ENCODE measurements at places on chromosomes 12 and 14.

- no peak for DNase-seq
Observed at GRCh38 chr12:51075390-51075789, 8.0 kb downstream of the CSRNP2 start.

- no peak for DNase-seq
Observed at GRCh38 chr12:132675757-132676432, 11.2 kb downstream of the POLE start.

DNA sequence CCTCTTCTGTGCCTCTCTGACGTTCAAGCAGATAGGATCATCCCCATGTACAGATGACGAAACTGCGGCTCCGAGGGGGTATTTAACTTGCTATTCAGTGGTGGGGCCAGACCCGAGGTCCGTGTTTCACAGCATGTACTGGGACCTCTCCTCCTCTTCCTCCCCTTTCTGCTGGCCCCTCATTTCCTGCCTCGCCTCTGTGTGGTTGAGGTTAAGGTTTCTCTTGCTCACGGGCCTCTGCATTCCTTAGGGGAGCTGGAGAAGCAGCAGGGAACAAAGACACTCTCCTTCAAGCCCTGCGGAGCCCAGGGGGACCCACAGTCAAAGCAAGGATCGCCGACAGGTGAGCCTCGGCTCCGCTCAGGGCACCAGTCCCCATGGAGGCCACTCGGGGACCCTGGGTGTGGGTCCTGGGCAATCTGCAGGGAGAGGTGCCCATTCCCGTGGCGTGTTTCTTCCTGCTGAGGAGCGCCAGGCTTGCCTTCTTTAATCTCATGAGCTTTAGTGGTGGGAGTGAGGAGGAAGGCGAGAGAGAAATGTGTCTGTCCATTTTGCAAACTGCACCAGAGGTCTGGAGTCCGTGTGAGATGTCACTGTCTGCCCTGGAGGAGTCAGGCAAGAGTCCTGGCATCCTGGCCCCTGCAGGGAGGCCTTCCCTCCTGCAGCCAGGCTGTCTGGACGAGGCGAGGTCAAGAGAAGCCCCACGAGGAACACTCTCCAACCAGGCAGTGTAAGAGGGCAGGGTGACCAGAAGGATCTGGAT, 45.0 kb downstream of the SLC6A12 start:
- DNase-seq: no peak

- no peak for DNase-seq
Observed at GRCh38 chr12:3335078-3335487, 155.9 kb upstream of the PRMT8 start.

- DNase-seq: no peak
Observed at GRCh38 chr14:37903343-37904191, 304.1 kb upstream of the SSTR1 start.

- DNase-seq: no peak
Observed at GRCh38 chr12:11801643-11802042, 152.2 kb downstream of the ETV6 start.

- DNase-seq: no peak
Observed at GRCh38 chr14:91185721-91186120, 58.8 kb downstream of the GPR68 start.

DNA sequence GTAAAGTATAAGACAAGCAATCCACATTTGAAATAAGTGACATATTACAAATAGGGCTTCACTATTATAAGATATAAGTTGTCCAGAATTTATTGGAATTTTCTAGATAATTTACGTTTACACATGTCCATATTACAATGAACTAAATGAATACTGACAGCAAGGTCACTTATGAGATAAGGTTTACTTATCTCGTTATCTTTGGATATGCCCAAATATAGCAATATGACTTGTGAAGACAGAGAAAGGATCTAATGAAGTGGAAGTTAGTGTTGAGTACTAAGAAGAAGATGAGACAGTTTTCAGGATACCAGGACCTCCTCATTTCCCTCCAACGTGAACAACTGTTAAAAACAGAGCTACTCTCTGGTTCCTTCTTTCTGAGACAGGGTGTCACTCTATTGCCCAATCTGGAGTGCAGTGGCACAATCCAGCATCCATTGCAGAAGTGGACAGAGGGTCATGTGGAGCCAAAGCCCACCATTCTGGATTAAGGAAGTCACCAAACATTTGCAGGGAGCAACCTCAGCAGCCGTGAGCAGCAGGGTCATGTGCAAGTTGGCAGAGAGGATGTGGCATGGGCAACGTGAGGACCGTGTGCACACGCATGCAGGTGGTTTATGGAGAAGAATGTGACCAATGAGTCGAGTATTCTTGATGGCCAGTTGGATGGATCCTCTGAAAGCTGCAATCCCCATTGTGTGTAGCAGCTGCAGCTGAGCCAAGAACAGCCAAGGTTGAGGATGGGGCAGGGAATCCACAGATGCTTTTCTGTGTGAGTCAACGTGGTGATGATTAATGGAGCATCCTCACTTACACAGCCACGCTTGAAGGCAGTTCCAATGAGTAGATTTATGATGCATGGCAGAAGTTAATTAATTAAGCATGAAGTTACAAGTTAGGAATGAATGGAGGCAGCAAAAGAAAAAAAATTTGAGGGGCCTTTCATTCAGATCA, 111.0 kb downstream of the BICD1 start:
- no peak for DNase-seq

- no peak for DNase-seq
Observed at GRCh38 chr14:87467578-87467977, 525.4 kb downstream of the GALC start.

DNA sequence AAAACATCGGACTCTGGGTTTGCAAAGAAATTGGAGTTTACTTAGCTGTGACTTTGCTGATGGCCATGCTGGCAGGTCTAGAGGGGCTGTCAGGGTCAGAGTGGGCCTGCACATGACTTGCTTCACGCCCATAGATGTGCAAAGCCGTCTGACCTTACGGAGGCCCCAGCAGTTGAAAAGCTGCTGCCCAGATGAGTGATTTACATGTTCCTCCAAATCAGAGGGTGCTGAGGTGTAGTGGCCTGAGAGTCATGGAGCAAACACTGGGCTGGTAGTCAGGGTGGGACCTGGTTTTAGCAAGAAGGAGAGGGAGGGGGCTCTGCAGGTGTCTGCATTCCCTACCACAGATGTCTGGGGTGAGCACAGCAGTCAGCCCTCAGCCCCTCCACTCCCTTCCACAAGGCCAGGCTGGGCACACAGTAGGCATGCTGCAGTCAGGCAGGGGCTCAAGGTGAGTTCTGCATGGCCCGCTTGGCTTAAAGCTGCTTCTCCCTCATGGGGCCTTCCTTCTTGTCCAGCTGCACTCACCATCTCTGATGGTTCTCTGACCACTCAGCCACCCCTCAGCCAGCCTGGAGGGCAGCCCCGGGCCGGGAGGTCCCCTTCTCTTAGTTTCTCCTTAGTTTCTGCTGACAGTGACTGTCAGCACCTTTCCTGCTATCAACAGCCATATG, 34.2 kb upstream of the EML1 start:
- DNase-seq: no peak

DNA sequence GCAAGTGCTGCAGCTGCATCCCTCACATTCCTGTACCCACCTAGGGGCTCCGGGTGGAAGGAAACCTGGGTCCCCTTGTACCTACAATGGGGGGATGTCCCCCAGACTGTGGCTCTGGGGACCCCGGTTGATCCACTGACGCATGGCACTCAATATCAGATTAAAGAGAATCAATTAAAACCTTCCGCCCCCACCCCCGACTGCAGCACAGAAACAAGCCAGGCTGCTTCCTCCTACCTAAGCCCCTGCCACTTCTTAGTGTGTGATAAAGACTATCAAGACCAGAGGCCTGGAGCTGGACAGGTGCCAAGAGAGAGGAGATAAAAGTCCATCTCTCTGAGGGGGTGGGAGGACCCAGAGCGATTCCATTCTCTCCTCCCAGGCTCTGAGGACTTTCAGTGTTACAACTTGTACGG, 28.2 kb upstream of the RPLP0 start:
- DNase-seq: no peak

DNA sequence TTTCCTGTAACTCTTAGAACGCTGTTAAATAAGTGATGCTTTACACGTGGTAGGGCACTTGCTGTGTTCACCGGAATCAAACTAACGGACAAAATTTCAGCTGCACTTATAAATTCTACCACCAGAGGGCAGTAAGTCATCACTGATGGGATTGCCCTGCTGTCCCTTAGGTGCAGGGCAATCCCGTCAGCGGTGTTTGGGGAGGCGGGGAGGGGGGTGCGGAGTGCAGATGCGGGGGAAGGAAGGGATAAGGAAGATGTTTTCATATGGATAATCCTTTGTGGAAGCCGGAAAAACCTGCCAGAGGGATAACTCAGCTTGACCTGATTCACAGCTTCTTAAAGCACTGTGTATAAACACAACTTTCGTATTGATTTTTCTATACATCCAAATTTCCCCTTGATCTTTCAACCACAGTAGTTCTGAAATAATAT, 21.7 kb upstream of the SLC10A1 start:
- DNase-seq: no peak

DNA sequence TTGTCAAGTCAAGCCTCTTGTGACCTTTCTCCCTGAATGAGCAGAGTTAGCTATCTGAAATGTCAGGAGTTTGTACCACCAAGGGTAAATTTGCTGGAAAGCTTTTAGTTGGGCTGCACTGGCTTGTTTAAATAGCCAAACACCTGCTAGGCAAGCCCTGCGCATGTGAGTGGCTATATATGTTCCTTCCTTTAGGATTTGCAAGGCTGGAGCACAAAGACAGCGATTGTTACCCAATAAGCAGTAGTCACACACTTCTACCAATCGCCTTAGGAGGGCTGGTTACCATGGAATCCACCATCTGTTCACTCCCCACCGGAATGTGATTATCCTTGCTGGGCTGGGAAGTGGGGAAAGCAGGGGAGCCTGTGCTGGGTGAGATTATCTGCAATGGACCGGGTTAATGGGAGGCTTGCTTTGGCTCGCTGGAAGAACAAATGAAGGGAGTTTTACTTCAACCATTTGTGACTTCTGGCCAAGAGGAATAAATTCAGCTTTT, 102.5 kb downstream of the FGD4 start:
- DNase-seq: no peak

DNA sequence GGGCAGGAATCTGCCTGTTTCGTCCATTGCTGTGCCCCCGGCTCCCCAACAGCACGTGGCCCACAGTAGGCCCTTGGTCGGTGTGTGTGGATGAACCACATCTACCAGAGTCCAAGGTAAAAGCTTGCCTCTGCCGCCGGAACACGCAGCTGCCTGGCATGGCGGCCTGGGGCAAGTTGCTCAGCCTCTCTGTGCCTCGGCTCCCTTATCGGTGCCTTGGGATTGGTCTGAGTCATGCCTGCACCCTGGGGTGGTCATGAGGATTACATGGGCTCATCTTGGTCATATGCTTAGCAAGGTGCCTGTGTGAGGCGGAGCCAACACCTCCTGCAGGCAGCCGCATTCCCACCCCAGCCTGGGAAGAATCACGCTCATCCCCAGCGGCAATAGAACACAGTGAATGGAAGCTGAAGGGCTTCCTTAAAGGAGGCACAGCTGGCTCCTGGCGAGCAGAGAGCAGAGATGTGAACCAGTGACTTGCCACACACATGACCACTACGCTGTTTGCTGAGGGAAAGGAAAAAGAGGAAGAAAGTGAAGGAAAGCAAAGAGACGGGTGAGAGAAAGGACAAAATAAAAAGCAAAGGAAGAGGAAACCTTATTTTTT, 5.5 kb upstream of the SCARB1 start:
- DNase-seq: no peak

DNA sequence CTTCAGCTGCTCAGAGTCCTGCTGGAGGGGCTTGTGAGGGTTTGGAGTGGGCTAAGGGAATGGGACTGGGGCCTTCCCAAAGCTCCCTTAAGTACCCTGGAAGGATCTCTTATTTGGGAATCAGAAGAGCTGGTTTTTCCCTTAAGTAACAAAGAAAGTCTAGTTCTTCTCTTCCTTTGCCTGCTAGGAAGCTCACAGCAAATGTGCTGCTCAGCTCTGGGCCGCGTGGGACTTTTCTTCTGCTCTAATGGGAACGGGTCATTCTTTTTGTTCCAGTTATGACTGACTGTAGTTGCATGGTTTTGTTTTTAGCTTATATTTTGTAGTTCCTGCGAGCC, 6.0 kb downstream of the KIF26A start:
- DNase-seq: no peak

GRCh38 chr12:113075137-113075683, 18.7 kb downstream of the DTX1 start:
- no peak for DNase-seq

- peak; percentile 60 for DNase-seq
Observed at GRCh38 chr12:57744194-57744776, 554 bp upstream of the TSPAN31 start.

- no peak for DNase-seq
Observed at GRCh38 chr12:33587784-33588712, 148.4 kb upstream of the SYT10 start.

DNA sequence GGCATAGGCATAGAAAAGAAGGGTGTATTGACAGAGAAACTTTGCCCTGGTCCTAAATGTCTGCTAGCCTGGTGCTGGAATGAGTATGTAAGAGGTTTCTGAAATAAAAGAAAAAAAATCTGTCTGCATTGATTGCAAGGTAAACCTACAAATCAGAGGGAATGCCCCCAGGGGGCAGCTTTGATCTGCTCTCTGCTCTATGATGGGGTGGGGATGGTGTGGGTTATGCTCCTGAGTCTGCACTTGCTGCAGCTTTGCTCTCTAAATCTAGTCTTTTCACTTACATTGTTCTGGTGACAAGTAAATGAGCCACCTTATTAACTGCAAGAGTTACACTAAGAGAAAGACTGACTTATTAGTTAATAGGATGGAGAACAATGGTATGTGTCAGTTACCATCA, 468.4 kb upstream of the STXBP6 start:
- no peak for DNase-seq

DNA sequence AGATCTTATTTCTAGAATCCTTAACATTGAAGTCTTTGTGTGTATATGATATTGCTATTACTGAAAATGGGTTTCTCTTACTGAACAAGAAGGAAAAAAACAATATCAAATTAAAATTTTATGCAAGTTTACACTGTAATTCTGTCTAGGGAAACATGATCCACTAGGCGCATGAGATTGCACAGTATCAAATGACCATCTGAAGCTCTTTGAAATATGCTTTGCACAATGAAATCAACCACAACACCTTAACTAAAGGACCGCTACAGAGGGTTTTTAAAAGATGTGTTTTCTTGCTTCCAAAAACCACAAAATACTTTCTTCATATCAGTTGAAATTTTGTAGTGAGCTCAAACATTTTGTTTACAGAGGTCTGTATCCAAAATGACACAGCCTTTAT, 15.1 kb upstream of the KERA start:
- no peak for DNase-seq

DNA sequence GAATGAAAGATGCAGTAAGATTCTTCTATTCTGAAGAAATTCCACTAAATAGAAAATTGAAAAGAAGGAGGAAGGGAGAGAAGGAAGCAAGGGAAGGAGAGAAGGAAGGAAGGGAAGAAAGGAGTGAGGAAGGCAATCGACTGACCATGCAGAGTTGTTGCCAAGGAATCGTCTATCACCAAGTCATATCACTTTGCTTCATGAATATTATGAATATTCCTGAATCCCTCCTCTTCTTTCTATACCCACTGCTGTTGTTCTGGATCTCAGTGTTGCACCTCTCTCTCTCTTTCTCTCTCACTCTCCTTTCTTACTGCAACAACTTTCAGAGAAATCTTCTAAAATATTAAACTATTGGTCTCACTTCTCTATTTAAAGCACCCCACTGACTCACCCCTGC, 222.4 kb downstream of the IPO8 start:
- DNase-seq: no peak

All from stimulated activated CD8-positive, alpha-beta memory T cell treated with anti-CD3 and anti-CD28 coated beads, Interleukin-12 subunit alpha, Interleukin-12 subunit beta, amount 100 ng/mL, for 4 hours (primary cell).